ENCODE measurements at places on chromosomes 2 and 18. TPM values are rescaled to one million over a fixed set of nuclear protein-coding genes. Genes with fewer than 3 reads are reported as not detected.

Gene SRD5A2
- total RNA-seq: 0.09 TPM

Gene SLC16A14
- 8.8 TPM for total RNA-seq

GRCh38 chr2:100011272-100011731 lies 131.1 kb downstream of the AFF3 start:
- no peak for DNase-seq

- no peak for DNase-seq
These were observed 106.0 kb upstream of the FOSL2 start for GRCh38 chr2:28286678-28287077.

DNA sequence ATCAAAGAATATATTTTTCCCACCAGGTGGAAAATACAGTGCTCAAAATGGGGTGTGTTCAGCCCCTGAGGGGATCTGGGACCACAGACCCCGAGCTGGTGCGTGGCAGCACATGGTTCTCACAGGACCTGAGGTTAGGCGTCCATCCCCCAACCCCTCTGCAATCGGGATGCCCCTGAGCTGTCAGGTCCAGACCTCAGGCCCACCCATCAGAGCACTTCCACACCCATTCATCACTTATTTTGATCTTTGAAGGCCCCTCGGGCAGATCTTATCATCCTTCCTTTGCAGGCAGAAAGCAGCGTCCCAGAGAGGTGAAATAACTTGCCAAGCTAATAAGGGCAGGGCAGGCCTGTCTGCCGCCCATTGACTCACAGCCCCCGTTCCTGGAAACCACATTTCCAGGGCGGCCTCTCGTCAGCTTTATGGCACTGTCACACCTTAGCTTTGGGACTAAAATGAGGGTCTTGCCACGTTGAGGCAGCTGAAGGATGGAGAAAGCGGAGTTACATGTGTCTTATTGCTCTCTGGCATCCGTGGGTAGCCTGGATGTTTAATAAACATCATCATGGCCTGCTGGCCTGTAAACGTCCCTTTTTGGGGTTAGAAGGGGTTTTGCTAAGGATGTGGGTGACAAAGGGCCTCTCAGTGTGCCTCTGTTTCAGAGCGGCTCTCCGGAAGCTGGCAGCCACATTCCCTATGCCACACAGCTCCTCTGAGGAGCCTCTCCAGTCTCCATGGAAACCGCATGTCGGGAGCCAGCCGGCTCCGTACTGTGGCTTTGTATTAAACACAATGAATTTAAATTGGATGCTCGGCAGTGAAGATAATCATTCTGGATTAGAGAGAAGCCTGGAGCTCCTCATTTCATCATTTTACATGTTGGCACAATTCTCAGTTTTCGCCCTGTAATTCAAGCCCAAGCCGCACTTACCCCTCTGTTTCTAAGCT lies 58.3 kb upstream of the MAPRE3 start:
- DNase-seq: no peak

- DNase-seq: no peak
These were observed 145.5 kb downstream of the ZNF236 start for GRCh38 chr18:76967721-76968472.

Gene NPPC
- not detected for total RNA-seq

Gene TTN
- total RNA-seq: 92.5 TPM

Gene CACNB4
- 1.8 TPM for total RNA-seq

- no peak for DNase-seq
These were observed 352.6 kb upstream of the POU3F3 start for GRCh38 chr2:104501342-104501741.

DNA sequence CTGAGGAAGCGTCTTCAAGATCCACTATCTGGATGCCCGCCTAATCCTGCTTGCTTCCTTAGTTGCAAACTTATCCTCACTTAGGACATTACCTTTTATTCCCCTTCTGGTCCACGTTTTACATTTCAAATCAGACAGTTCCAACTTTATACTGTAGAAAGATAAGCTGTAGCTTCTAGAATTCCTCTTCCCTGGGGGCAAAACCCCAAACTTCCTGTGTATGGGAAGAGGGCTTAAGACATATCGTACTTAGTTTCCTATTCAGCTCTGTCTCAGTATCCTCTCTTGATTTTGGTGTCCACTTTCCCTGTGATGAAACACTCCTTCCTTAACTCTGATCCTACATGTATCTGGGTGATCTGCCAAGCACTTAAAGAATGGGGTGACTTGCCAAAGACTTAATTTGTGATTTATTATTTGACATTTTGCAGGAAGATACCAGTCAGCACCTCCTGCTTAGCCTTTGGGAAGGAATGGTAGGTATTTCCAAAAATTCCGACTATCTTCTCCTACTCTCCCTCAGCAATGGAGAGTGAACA lies 245.2 kb downstream of the CDCA7 start:
- no peak for DNase-seq

Gene NETO1
- total RNA-seq: not detected

Gene GAL3ST2
- 26.4 TPM for total RNA-seq

GRCh38 chr18:69737851-69738250 lies 209.8 kb downstream of the CD226 start:
- no peak for DNase-seq

All from mucosa of gallbladder (tissue), 1 donor.